Astrocyte of the cerebellum (primary cell): ENCODE measurements at places on chromosomes 16 and 17.

DNA sequence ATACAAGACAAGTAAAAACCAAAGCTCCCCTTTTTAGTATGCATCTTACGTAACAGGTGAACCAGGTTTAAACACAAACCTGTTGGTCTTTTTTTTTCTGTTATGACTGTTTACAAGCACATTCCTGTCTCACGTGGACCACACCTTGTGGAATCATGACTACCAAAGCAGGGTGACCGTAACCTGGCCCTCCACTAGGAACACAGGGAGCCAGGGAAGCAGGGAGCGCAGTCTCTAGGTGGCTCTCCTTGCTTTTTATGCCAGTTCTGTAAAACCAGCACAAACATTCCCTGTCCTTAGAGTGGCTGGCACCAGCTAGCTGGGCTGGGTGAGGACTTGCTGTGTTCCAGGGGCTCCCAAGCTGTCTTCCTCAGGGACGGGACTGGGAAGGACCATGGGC is 44.1 kb downstream of the DDX19A start:
- no peak for DNase-seq

DNA sequence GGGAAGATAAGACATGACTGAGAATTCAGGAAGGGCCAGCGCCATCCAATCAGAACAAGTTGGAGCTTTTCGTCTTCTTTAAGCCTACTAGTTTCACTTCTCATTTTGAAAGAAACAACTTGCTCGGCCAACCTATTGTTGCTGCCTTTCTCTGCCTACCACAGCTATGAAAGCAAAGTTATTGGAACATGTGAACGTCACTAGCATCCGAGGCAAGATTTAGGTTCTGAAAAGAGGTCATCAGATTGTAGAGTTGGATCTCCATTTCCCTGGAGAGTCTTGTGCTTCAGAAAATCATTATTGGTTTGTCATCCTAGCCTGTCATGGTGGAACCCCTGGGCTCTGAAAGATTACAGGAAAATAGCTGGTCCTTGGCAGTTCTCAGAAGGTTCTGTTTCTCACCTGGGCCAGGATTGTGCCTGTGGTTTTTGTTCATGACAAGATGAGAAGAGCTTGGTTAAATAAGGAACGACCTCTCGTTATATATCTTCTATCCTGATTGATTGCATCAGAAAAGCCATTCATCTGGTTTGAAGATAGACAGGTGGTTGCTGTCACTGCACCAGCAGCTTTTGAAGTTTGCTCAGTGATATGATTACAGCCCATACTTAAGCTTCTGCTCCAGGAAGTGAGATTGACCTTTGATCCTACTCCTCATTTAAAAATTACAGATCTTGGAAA is 25.3 kb downstream of the CDH13 start:
- DNase-seq, result no peak

GRCh38 chr17:6981426-6981825 is 14.4 kb upstream of the ALOX12 start:
- no peak for DNase-seq

GRCh38 chr17:37833237-37833859 is 88.5 kb upstream of the HNF1B start:
- DNase-seq, result no peak

DNA sequence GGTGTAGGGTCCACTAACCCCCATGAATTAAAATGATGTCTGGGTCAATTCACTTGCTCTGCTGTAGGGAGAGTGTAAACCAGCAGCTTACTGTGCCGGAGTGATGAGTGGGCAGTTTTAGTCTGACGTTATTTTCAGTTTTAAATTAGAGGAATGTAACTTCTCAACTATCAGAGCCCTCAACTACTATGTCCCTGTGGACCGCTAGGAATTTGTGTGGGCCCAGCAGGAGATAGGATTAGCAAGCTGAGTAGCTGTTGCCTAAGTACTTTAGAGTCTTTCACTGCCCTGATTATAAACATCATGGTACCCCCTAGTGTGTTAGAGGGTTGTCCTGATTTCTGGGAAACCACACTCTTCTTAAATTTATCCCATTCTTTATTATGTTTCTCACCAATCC is 11.4 kb downstream of the MARVELD3 start:
- peak; percentile 82 for DNase-seq

DNA sequence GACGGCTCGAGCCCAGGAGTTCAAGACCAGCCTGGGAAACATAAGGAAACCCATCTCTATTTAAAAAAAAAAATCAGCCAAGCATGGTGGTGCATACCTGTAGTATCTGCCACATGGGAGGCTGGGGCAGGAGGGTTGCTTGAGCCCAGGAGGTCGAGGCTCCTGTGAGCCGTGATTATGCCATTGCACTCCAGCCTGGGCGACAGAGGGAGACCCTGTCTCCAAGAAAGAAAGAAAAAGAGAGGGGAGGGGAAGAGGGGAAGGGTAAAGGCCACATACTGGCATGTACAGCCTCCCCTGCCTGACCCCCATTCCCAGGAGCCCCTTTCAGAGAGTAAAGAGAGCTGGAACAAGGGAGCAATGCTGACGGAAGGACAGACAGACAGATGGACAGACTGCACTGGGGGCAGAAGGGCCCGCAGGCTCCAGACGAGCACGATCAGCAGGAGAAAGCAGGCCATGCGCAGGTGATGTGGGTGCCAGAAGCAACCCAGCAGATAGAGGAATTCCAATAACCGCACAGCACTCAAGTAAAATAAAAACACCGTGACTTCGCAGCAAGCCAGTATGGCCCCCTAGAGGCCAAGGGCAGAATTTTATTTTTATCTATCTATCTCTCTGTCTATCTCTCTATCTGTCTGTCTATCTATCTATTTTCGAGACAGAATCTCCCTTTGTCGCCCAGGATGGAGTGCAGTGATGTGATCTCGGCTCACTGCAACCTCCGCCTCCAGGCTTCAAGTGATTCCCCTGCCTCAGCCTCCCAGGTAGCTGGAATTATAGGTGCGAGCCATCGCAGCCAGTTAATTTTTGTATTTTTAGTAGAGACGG is 27.1 kb upstream of the SNN start:
- DNase-seq, result peak; percentile 58

- peak; percentile 91 for DNase-seq
Observed at GRCh38 chr16:48499923-48500381, 110.0 kb downstream of the N4BP1 start.

- no peak for DNase-seq
Observed at GRCh38 chr17:82687375-82687861, 11.1 kb downstream of the RAB40B start.

DNA sequence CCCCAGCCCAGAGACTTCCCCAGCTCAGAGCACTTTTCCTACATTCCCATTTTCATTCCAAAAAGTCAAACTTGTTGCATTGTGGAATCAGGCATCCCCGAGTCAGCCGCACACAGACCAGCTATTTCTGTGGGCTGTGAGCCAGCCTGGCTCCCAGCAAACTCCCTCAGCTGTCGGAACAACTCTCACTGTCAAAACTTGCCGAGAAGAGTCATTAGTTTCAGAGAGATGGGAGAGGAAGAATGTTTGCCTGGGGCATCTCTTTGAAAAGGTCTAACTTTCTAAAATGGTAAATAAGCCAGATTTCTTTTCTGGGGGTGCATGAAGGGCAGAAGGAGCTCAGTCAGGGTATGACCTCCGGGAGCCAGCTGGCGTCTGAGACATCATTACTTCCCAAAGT is 280.0 kb downstream of the TMEM114 start:
- DNase-seq, result no peak

DNA sequence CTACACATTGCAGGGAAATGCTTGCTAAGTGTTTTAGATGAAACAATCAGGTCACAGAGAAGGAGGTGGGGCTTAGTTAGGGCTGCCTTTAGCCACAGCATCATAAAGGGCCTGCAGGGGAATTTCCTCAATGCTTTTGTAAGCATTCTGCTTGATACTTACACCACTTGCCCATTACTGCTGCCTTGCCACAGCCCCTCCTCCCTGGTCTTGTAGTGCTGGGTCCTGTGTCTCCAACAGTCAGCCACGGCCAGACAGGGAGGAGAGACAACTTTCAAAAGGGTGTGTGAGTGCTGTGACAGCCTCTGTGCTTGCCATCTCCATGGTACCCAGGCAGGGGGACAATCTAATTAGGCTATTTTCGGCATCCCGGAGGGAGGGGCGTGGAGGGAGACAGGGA is 111.2 kb downstream of the SHISA9 start:
- no peak for DNase-seq
